ENCODE measurements at places on chromosomes 5 and 9.

GRCh38 chr9:81225596-81225995 lies 463.8 kb downstream of the TLE1 start:
- no peak for DNase-seq

GRCh38 chr9:94865582-94866452 lies 139.3 kb downstream of the AOPEP start:
- no peak for DNase-seq

DNA sequence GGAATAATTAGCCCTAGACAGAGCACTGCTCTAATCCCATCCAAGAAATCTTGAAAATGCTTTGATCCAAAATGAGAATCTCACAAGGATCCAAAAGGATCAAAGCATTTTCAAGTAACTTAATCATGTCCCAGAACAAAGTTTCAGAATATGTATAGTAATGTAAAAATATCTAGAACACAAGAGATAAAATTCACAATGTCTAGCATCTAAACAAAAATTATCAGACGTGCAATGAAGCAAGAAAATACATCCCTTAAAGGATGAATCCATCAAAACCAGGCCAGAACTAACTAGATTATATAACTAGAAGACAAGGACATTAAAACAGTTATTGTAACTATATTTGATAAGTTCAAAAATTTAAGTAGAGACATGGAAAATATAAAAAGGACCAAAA lies 69.3 kb downstream of the INIP start:
- DNase-seq, result no peak

GRCh38 chr5:118967059-118967508 lies 21.3 kb downstream of the DTWD2 start:
- DNase-seq, result no peak

DNA sequence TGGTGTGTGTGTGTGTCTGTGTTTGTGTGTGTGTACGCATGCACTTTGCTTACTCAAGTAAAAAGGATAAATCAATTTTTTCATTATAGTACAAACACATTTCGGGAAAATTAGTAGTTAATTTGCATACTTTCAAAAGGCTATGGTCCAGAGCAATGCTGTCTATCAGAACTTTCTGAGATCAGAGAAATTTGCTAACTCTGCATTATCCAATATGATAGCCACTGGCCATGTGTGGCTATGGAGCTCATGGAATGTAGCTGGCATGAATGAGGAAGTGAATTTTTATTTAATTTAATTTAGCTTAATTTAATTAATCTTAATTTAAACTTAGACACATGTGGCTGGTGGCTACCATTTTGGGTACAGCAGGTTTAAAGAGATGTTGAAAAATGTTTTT lies 289.6 kb downstream of the MAT2B start:
- no peak for DNase-seq

- DNase-seq, result no peak
Observed at GRCh38 chr9:110971234-110971633, 67.0 kb downstream of the LPAR1 start.

- no peak for DNase-seq
Observed at GRCh38 chr5:79712741-79713140, 23.1 kb downstream of the CMYA5 start.

GRCh38 chr5:154203798-154204578 lies 13.5 kb downstream of the GALNT10 start:
- no peak for DNase-seq

- no peak for DNase-seq
Observed at GRCh38 chr5:67474597-67475238, 278.1 kb upstream of the CD180 start.

DNA sequence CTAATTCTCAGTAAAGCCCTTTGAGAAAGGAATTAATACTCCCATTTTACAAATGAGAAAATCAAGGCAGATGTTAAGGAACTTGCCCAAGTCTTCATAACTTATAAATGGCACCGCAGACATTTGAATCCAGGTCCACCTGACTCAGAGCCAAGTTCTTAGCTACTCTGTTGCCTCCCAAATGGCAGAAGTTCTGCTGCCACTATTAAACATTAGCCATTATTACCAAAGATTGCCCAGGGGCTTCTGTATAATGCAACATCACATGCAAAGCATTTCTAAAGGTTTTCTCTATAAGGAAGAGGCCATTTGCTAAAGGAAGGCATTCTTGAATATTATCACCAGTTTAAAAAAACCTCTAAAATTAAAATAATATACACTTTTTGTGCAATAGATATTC lies 28.3 kb downstream of the TPD52L3 start:
- no peak for DNase-seq

- no peak for DNase-seq
Observed at GRCh38 chr9:77752554-77752953, 104.4 kb upstream of the GNA14 start.
